Activated naive CD8-positive, alpha-beta T cell treated with anti-CD3 and anti-CD28 coated beads, Interleukin-2, amount 10 ng/mL, durations not matched to agents 7 days and 5 days (primary cell): ENCODE measurements at places on chromosomes 12 and 14.
A peak's percentile ranks its signal among the peaks of the same experiment; 100 is the strongest.

- peaks cover 43% of the 10 kb centered on the region for H3K36me3 ChIP-seq
- no peaks in the 10 kb centered on the region for H3K4me1 ChIP-seq
Measured at GRCh38 chr12:11133816-11134215, 628 bp downstream of the TAS2R30 start.

GRCh38 chr14:88043529-88044443 is 38.9 kb downstream of the GPR65 start:
- H3K27me3 ChIP-seq: no peaks in the 10 kb centered on the region
- DNase-seq: no peak
- no peak overlapping the region for H3K4me3 ChIP-seq
- peaks cover 16% of the 10 kb centered on the region for H3K36me3 ChIP-seq

DNA sequence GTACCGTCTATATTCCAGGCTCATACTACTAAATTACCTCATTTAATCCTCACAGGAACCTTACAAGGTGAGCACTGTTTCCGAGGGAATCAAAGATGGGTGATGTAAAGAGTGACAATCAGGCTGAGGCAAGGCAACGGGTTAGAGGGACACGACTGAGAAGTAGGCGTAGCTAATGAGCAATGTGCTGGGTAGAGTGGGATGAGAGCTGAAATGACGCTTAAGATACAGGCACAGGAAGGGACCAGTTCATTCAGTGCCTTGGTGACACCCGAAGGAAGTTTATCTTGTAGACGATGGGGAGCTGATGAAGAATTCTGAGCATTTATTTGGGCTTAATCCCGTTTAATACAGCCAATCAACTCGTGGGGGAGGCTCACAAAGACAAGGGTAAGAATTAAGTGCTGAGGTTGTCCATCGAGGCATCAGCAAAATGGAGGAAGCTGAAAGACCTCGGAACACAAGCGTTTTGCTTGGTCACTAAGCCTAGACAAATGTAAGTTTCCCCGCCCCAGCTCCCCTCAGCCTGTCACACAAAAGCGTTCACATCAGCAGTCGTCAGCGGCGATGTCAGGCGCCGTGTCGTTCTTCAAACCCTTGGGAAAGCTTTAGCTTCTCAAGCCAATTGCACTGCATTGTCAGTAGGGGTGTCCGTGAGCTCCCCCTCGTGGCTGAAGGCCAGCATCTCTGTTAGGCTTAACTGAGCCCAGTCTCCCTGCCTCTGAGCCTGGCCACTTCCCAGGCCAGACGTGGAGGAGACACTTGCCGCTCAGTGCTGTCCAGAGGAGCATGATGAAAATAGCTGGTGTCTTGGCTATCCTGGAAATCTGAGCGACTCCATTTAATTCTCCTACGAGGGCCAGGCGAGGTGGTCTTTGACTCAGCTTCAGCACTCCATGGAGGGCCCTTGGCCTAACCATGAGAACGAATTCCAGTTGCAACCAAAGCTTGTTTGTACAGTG is 288.5 kb upstream of the G2E3 start:
- DNase-seq: peak; percentile 66
- H3K27me3 ChIP-seq: peaks cover 2% of the 10 kb centered on the region
- no peaks in the 10 kb centered on the region for H3K36me3 ChIP-seq
- no peak overlapping the region for H3K27ac ChIP-seq
- no peaks in the 10 kb centered on the region for H3K4me1 ChIP-seq

GRCh38 chr14:74217672-74218448 is 21.4 kb upstream of the VSX2 start:
- no peaks in the 10 kb centered on the region for H3K36me3 ChIP-seq
- H3K4me1 ChIP-seq: no peaks in the 10 kb centered on the region
- H3K27me3 ChIP-seq: peaks cover 9% of the 10 kb centered on the region
- H3K27ac ChIP-seq: no peak overlapping the region
- H3K4me3 ChIP-seq: peak overlapping the region; percentile 48

DNA sequence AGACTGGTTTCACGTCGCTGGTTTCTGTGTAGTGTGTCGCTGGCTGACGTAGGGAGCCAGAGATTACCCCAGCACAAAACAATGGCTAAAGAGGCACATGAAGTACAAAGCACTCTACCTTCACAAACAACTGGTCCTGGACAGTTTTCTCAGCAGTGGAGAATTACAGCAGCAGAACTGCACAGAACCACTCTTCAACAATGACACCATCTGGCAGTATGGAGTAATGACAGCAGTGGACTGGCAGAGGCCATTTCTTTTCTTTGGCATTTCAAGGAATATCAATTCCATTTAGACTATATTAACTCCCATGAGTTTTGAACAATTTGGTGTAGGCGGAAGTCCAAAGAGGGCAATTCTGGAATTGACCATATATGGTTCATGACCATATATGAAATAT is 1074.1 kb downstream of the AACS start:
- H3K4me1 ChIP-seq: no peaks in the 10 kb centered on the region
- H3K4me3 ChIP-seq: no peak overlapping the region
- DNase-seq: no peak
- H3K27me3 ChIP-seq: no peaks in the 10 kb centered on the region
- no peaks in the 10 kb centered on the region for H3K36me3 ChIP-seq

DNA sequence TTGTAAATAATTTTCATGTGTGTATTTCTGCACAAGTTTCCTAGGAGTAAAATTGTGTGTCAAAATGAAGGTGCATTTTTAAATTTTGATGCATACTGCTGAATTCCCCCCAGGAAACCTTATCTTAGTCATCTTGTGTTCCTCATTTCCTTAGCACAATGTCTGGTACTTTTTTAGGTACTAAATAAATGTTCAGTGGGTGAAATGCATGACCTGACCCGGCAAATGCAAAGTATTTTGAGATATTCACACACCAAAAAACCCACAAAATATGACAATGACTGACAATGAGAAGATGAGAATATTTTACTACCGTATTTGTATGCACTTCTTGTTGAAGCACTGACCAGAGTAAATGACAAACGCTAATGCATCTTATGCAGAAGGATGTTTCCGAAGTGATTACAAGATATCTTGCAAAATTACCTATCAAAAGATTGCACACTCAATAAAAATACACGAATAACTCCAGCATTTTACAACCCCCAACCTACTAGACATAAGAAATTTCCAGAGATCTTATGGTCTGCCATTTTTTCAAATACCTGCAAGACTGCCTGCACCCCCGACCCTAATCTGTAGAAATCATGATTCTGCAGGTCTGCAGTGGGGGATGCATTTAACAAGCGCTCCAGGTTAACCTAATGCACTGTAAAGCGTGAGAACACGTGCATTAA is 895 bp upstream of the PRKAB1 start:
- no peak for DNase-seq
- peak overlapping the region; percentile 94 for H3K27ac ChIP-seq
- H3K27me3 ChIP-seq: peaks cover 5% of the 10 kb centered on the region

- no peak overlapping the region for H3K27ac ChIP-seq
- H3K27me3 ChIP-seq: no peaks in the 10 kb centered on the region
- DNase-seq: no peak
- no peaks in the 10 kb centered on the region for H3K36me3 ChIP-seq
- no peaks in the 10 kb centered on the region for H3K4me1 ChIP-seq
Measured at GRCh38 chr14:37133284-37133913, 39.0 kb downstream of the SLC25A21 start.

GRCh38 chr12:111407377-111408115 is 1.8 kb downstream of the SH2B3 start:
- peaks cover 2% of the 10 kb centered on the region for H3K36me3 ChIP-seq
- H3K27me3 ChIP-seq: no peaks in the 10 kb centered on the region
- H3K27ac ChIP-seq: peak overlapping the region; percentile 93
- peak overlapping the region; percentile 97 for H3K4me3 ChIP-seq
- DNase-seq: no peak

- H3K27me3 ChIP-seq: peaks cover 6% of the 10 kb centered on the region
- H3K36me3 ChIP-seq: no peaks in the 10 kb centered on the region
- no peak for DNase-seq
- no peaks in the 10 kb centered on the region for H3K4me1 ChIP-seq
- no peak overlapping the region for H3K27ac ChIP-seq
Measured at GRCh38 chr12:75728826-75729225, 217.4 kb upstream of the KRR1 start.

DNA sequence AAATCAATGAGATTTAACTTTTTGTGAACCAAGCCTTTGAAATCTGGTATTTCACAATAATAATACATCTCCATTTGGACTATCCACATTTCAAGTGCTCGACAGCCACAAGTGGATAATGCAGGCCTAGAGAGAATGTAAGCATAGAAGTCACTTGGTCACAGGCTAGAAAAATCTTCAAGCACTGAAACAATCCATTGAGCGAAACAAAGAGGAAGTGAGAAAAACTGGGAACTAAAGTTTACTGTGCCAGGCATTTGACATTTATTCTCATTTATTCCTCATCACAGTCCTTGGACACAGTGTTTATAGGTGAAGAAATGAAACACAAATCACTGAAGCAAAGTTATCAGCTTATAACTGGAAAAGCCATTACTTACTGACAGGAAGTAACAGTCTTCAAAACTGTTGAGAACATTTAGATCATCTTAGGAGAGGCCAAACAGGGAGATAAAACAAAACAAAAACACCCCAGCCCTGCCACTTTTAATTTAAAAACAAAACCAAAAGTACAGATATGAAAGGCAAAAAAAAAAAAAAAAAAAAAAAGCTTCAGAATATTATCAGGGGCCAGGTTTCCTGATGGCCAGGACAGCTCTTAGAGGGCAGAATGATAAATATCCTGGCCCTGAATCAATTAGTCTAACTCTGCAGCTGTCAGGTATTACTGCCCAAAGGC is 29.2 kb downstream of the GNS start:
- DNase-seq: no peak
- H3K4me1 ChIP-seq: peaks cover 8% of the 10 kb centered on the region
- no peaks in the 10 kb centered on the region for H3K27me3 ChIP-seq
- H3K4me3 ChIP-seq: peak overlapping the region; percentile 65
- H3K27ac ChIP-seq: peak overlapping the region; percentile 83

GRCh38 chr12:64098709-64099354 is 123.3 kb downstream of the KICS2 start:
- DNase-seq: no peak
- no peak overlapping the region for H3K4me3 ChIP-seq
- no peaks in the 10 kb centered on the region for H3K4me1 ChIP-seq
- peaks cover 8% of the 10 kb centered on the region for H3K27me3 ChIP-seq

- DNase-seq: no peak
- H3K36me3 ChIP-seq: no peaks in the 10 kb centered on the region
- no peaks in the 10 kb centered on the region for H3K27me3 ChIP-seq
- no peak overlapping the region for H3K4me3 ChIP-seq
Measured at GRCh38 chr12:80353254-80353653, 90.8 kb upstream of the PTPRQ start.

DNA sequence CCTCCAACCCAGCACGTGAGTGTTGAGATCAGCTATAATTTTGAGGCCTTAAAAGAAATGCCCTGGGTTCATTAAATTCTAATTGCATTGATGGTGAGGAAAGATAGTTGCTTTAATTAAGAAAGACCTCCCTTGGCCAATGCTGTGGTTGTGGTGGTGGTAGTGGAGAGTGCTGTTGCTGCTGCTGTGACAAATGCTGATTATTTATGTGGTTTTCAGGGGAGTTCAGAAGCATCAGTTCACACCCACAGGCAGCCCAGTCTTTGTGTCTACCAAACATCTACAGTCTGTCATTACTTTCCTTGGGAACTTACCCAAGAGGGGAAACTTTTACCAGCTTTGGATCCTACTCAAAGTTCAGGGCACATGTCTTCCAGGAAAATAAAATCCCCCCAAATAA is 178.4 kb upstream of the PARP11 start:
- peaks cover 10% of the 10 kb centered on the region for H3K4me1 ChIP-seq
- no peak for DNase-seq
- peaks cover 1% of the 10 kb centered on the region for H3K27me3 ChIP-seq
- no peak overlapping the region for H3K4me3 ChIP-seq

- H3K4me1 ChIP-seq: peaks cover 50% of the 10 kb centered on the region
- DNase-seq: peak; percentile 68
- H3K27me3 ChIP-seq: no peaks in the 10 kb centered on the region
- H3K27ac ChIP-seq: peak overlapping the region; percentile 74
- peaks cover 39% of the 10 kb centered on the region for H3K36me3 ChIP-seq
Measured at GRCh38 chr12:120110550-120111501, 5.7 kb downstream of the RAB35 start.

DNA sequence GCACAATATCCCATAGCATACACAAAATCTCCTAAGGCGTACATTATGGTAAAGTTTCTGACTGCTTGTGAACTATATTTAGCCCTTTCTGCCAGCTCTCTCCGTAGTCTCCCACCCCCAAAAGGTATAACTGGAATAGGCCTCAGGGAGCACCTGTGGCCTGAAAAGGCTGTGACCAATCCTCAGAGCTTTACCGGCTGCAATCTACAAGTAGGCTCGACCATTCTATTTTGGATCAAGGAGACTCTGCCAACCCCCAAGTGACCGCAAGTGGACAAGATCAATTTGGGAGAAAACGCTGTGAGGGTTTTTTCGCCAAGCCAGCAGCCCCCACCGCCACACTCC is 1.2 kb downstream of the PPTC7 start:
- H3K36me3 ChIP-seq: peaks cover 9% of the 10 kb centered on the region
- no peaks in the 10 kb centered on the region for H3K27me3 ChIP-seq
- H3K4me1 ChIP-seq: peaks cover 63% of the 10 kb centered on the region
- H3K4me3 ChIP-seq: peak overlapping the region; percentile 94

- DNase-seq: no peak
- H3K27ac ChIP-seq: no peak overlapping the region
- no peak overlapping the region for H3K4me3 ChIP-seq
- H3K27me3 ChIP-seq: peaks cover 16% of the 10 kb centered on the region
Measured at GRCh38 chr12:75825686-75826085, 205.9 kb downstream of the PHLDA1 start.

DNA sequence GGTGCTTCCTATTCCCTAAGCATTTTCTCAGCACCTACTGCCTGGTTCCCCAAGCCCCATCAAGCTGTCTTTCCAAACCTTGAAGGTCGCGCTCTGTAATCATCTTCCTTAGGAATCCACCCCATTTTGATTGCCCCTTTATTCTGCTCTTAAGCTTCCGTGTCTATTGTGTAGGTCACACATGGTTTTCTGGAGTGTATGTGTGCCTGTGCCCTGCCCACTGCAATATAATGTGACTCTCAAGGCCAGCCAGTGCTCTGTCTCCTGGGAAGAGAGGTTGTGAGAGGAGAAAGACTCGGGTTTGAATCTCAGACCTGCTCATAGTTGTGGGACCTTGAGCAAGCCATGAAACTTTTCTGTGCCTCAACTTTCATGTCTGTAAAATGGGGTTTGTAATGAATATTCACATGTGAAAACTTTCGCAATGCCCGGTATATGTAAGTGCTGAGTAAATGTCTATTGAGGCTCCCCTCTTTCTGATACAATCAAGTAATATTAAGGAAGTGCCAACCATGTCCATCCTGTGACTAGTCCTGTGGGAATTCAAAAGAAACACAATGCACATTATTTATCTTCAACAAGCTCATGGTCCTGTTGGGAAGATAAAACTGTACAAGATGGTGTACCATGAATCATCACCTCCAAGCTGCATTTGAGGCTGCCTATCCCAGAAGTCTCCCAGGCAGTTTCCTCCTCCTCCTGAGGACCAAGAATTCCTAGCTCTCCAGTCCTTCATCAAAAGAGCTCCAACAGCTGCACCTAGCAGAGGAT is 774 bp upstream of the KRT75 start:
- H3K4me3 ChIP-seq: no peak overlapping the region
- peaks cover 11% of the 10 kb centered on the region for H3K27me3 ChIP-seq
- no peaks in the 10 kb centered on the region for H3K36me3 ChIP-seq
- H3K27ac ChIP-seq: no peak overlapping the region
